ENCODE measurements at places on chromosomes 5 and 9.

GRCh38 chr9:134503301-134504105 lies 138.1 kb upstream of the COL5A1 start:
- DNase-seq: no peak

GRCh38 chr5:172437445-172438318 lies 16.6 kb downstream of the SH3PXD2B start:
- no peak for DNase-seq

DNA sequence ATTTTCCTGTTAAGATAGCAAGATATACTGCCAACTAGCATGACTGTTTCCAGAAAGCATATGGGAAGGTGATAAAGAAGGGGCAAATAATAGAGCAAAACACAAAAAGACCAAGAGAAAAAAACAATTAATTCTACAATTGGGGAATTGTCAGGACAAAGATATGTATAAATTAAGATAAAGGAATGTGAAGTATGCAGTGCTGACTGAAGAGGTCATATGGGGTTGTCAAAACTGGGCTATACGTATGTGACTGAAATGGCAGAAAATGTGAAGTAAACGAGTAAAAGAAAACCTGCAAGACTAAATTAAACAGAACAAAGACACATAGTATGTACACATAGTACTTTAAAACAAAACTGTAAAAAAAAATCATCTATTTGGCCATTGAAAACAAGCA lies 222.3 kb downstream of the ARL15 start:
- no peak for DNase-seq

GRCh38 chr5:173228639-173229381 lies 6.2 kb downstream of the NKX2-5 start:
- DNase-seq: no peak

GRCh38 chr9:89794918-89795317 lies 190.1 kb downstream of the GADD45G start:
- DNase-seq: no peak

DNA sequence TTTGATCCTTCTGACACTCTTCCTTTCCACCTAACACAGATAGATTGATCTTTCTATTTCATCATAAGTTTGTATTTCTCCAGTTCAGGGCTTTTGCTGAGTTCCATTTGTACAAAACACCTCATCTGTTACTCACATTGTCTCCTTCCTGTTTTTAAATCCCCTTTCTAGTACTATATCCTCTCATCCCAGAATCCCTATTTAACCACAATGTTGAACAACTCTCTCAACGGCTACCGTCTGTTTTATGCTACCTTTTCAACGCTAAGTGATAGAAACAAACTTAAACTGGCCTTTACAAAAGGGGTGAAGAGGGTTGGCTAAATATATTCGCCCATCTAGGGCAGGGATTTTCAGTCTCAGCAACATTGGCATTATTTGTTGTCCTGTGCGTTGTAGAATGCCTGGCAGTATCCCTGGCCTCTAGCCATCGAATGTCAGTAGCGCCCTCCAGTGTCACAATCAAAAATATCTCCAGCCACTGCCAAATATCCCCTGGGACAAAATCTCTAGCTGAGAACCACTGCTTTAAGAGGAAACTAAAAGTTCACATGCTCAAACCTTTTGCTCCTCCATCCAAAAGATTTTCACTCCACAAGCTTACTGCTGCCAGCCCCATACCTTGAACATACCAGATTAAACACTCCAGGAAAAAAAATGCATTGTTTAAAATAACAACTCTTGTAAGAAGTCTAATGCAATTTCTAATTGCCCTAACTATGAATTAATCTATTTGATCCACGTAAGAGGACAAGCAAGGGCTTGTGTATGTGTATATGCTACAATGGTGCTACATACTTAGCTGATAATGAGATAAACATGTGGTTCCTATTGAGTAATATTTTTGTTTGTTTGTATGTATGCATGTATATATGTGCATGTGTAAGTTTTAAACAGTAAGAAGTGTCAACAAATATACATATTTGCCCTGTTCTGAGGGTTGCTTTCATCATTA lies 344.0 kb downstream of the PTPRD start:
- no peak for DNase-seq

DNA sequence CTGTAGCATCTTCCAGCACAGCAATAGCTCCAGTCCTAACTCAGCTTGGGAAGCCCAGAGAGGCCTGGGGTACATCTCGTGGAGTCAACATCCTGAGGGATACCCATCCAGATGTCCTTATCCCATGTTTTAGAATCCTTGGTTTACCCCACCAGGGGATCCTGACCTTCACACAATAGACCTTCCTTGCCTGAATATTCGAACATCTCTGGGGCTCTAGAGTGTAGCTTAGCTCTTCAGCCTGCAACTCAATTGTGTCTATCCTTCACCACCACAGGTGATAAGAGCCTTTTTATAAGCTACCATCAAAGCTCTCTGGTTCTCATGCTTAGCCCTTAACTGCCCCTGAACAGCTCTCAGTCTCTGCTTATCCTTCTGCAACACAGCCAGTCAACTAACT lies 7.5 kb upstream of the RALGPS1 start:
- no peak for DNase-seq

GRCh38 chr5:98839469-98840383 lies 66.3 kb downstream of the RGMB start:
- DNase-seq: no peak

DNA sequence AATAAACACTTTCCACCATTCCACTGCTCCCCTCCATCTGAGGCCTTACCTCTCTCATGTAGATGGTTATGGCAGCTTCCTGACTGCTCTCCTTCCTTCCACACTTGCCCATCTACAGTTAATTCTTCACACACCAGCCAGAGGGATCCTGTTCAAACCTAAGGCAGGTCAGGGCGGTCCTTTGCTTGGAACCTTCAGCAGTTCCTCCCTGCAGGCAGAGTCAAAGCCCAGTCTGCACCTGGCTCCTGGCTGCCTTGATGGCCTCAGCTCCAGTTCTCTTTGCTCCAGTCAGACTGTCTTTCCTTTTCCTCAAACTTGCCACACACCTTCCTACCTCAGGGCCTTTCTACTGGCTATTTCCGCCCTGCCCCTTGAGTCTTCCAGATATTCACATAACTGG lies 30.2 kb upstream of the NR3C1 start:
- no peak for DNase-seq

- DNase-seq: no peak
These were observed 176.6 kb downstream of the GABBR2 start for GRCh38 chr9:98532147-98532546.

DNA sequence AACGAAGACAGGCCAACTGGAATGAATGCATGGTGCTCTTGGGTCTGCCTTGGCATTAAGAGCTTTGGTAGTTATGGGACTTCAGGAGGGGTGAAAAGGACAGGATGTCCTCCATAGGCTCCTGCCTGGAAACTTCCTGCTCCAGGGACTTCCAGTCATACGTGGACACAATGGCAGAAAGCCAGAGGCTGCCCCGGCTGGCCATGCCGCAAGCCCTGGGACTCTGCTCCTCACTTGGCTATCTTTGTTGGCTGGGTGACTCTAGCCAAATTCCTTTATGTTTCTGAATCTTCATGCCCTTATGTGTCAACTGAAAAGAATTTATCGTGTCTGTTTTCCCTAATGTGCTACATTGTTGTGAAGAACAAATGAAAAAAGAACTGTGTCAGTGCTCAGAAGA lies 136.9 kb downstream of the SIL1 start:
- no peak for DNase-seq

DNA sequence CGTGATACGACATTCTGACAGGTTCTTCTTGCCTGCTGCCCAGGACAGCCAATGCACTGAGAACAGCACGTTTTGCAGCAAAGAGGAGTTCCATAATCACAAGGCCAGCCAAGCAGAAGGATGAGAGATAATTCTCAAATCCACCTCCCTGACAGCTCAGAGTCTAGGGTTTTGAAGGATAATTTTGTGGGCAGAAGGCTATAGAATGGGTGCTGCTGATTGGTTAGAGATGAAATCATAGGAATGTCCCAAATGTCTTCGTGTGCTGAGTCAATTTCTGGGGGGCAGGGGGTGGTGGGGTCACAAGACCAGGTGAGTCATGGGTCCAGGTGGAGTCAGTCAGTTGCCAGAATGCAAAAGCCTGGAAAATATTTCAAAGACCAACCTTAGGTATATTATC lies 175.5 kb upstream of the SLC30A5 start:
- no peak for DNase-seq

- DNase-seq: no peak
These were observed 338.6 kb downstream of the TMEM38B start for GRCh38 chr9:106032978-106033377.

- no peak for DNase-seq
These were observed 115.5 kb upstream of the RANBP3L start for GRCh38 chr5:36417221-36417620.

- DNase-seq: no peak
These were observed 31.9 kb downstream of the FAM219A start for GRCh38 chr9:34426347-34427074.

DNA sequence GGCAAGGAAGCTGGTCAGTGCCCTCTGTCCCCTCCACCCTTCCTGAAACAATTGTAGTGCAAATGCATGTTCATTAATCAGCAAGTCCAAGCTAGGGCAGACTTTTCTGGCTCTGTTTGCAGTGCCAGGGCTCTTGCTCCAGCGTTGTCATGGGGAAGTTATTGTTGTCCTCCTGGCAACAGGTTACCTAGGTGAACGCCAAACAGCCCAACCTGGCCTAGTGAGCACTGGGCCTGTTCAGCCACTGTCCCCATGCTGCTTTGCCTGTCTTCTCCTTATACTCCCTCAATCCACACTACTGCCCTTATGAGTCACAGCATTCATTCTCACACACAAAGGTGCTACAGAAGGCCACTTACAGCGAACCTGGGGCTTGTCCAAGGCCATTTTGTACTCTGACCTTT lies 34.5 kb upstream of the GLIS3 start:
- DNase-seq: no peak

- DNase-seq: no peak
These were observed 69.3 kb downstream of the KIAA1958 start for GRCh38 chr9:112555844-112556482.

DNA sequence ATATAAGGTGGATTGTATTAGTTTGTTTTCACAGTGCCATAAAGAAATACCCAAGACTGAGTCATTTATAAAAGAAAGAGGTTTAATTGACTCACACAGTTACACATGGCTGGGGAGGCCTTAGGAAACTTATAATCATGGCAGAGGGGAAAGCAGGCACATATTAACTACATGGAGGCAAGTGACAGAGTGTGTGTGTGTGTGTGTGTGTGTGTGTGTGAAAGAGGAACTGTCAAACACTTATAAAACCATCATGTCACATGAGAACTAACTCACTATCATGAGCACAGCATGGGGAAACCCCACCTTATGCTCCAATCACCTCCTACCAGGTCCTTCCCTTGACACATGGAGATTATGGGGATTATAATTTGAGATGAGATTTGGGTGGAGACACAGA lies 118.6 kb downstream of the SPEF2 start:
- DNase-seq: peak; percentile 52

GRCh38 chr9:137956688-137957385 lies 79.3 kb downstream of the CACNA1B start:
- no peak for DNase-seq

GRCh38 chr5:53151713-53152458 lies 42.3 kb upstream of the MOCS2 start:
- no peak for DNase-seq

GRCh38 chr9:96026655-96027213 lies 151.2 kb downstream of the ERCC6L2 start:
- DNase-seq: no peak

DNA sequence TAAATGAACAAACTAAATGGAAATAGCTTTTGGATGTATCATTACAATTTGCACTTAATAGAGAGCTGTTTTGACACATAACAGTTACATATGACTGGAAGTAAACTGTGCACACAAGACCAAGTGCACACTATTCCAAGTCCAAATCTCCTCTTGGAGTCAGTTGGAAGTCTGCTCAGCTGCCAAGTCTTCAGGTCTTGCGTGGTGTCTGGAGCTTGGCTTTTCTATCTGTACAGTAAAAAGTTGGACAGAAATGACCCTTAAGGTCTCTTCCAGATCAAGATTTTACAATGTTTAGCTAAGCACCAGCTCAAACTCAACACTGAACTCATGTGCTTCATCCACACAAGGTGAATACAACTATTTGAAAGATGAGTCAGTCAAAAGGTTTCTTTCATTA lies 456.9 kb downstream of the RASEF start:
- no peak for DNase-seq

GRCh38 chr9:80131627-80132026 lies 559.9 kb downstream of the TLE4 start:
- no peak for DNase-seq

GRCh38 chr9:87699835-87700234 lies 26.1 kb upstream of the CTSL start:
- no peak for DNase-seq

DNA sequence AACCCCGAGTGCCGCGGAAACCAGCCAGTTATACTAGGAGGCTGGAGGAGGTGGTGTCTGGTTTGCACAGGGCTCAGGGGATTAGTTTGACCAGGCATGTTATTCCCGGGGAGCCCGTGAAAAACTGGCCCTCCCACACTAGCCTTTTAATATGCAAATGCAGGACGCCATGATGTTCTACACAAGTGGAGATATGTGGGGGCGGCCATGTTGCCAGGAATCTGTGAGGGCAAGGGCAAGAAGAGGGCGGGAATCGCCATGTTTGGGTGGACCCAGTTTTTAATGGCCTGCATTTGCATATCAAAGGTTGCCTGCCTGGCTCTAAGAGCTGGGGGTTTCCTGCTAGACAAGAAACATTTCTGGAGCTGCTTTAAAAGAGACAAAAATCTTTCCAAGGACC lies 940.7 kb downstream of the CDH18 start:
- no peak for DNase-seq

- DNase-seq: no peak
These were observed 2.2 kb downstream of the PCDH1 start for GRCh38 chr5:141875795-141876627.

- DNase-seq: no peak
These were observed 913.2 kb upstream of the TYRP1 start for GRCh38 chr9:11779971-11780370.

DNA sequence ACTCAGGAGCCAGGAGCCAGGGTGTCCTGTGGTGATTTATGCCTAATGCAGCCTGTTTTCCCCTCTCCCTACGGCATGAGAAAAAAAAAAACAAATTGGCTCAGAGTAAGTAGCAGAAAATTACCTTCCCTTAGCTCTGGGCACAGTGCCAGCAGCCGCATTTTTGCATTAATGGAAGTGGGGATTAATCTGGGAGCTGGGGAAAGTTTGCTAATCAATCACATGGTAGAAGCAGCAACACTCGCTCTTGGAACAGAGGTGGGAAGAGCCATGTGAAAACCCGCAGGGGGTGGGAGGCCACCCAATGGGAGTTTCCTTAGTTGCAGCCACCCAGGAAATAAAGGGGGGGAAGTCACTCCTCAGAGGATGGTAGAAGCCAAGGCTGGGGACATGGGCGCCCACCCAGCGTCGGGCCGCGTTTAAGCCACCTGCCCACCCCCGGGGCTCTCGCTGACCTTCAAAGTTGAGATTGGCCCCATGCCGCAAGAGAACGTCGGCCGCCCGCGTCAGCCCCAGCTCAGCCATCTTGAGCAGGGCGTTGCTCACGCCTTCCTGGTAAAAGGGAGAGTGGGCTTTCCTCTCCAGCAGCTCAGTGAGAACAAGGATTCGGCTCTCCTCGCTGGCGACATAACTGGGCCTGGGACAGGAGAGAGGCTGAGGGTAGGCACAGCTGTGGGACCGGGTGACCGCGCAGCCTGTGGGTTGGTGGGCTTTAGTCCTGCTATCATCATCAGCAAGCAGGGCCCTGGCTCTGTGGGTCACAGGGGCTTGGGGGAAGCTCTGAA lies 1.7 kb downstream of the ASB6 start:
- no peak for DNase-seq

- DNase-seq: no peak
These were observed 30.5 kb upstream of the EEIG1 start for GRCh38 chr9:128011071-128011817.

All from stimulated activated naive B cell treated with anti-CD40 and anti-IgM and Interleukin-4, amounts not matched to agents 10 μg/mL and 1 μg/mL and 100 μg/mL, for 72 hours (primary cell).